ENCODE measurements at places on chromosomes 6 and 20. TPM values are rescaled to one million over a fixed set of nuclear protein-coding genes. Genes with fewer than 3 reads are reported as not detected.

- DNase-seq: no peak
These were observed 202.3 kb upstream of the RIN2 start for GRCh38 chr20:19555726-19556125.

DNA sequence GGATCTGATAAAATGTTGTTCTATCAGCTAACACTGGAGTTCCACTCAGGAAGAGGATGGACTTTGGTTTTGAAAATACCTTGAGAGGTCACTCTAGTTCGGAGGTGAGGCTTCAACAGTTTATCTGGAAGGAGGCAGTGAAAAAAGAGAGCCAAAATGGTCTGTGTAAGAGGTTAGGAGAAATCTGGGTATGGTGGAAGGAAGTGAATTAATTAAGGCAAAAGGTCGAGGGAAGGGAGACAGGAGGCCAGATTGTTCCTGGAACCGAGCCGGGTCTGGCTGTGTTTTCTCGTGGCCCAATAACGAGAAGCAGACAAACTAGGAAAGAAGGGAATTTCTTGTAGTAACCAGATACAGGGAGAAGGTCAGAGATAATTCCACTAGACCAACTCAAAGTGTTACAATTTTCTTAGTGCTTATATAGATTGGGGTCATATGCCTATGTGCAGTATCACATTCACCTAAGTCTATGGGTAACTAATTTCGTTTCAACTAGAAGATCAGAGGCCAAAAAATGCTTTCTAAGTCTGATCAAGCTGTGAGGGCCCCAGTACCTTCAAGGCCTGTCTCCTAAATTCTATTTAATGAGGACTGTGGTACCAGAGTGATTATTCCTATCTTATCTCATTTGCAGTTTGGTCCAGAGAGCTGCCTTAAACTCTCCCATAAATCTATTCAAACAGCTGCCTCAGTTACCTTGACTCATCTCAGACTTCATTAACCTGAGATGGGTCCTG, 96.0 kb upstream of the SNX9 start:
- no peak for DNase-seq

DNA sequence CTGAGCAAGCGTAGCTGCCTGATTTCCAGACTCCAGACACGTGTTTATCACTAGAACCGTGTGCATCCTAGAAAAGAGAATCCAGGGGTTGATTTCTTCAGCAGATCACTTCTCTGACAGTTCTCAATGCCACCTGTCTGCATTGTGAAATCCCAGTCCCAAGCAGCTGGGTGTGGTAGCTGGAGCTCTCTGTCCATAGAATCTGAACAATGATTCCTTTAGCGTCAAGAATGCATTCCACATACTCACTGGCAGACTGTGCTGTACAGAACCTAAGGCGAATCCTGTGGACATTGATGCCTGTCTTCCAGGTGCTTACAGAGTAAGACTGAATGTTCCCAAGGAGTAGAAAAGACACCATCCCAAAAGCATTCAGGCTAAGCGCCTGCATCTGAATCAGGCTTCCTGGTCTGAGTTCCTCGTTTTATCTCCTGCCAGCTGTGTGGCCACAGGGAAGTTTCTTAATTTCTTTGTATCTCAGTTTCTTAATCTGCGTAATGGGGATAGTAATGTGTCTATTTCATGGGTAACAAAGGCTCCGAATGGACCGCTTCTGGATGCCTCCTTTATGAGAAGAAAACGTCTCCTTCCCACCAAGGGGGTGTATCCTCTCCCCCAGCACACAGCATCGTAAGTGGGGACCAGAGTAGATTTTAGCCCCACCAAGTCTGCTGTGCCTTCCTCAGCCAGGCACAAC, 10.4 kb upstream of the TRAF3IP2 start:
- no peak for DNase-seq

- DNase-seq: no peak
These were observed 141.1 kb downstream of the SYNDIG1 start for GRCh38 chr20:24610341-24611115.

DNA sequence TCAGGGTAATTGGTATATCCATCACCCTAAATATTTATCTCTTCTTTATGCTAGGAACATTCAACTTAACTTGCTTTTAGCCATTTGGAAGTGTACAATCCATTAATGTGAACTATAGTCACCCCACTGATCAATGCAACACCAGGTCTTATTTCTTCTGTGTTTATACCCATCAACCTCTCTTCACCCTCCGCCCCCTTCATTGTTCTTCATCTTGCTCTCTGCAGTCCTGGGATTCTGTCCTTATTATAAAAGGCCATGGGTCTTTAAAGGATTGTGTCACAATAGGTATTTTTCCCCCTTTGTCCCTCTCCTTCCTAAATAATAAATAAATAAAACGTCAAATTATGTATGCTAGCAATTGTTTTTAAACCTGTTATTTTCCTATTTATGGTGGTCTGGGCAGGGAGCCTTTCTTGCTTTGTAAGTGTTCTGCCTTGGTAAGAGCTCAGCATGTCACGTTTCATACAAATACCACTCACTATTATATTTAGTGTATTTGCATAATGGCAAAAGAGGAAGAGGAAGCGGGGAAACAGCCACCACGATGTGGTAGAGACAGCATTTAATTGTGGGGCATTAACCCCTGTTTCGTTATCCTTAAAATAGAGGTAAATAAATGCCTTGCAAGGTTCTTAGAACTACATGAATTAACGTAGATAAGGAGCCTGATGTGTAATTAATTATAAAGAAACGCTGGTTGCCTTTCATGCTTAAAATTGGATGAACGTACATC, 1.9 kb downstream of the ABRACL start:
- no peak for DNase-seq

DNA sequence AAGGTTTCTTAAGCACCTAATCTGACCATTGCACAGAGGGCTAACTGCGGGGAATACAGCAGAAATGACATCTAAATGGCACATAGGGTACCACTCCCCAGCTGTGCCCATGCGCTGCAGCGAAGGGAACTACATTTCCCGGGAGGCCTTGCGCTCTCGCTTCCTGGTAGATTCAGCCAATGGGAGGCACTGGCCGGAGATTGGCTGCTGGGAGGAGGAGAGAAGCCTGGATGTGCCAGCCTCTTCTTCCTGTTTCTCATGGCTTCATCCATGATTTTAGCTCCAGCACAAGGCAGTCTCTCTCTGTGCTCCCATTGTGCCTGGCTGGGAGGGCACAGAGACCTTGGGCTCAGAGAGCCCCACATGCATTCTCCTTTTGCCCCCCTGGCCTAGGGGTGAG, 101.7 kb upstream of the FOXA2 start:
- no peak for DNase-seq

DNA sequence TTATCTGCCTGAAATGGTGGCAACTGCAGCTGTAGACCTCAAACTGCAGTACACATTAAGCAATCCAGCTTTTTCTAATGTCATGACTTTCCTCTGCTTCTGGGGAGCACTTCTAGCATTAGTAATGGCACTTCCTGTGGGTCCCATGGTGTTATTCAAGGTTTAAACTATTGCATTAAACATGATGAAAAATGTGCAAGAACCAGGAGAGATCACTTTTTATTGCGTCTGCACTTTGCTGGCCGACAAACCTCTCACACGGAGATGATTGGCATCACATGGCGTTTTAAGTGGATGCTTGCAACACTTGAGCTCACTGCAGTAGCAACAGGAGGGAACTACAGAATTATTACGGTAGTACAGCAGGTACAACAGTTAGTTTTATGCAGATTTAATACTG, 148.4 kb downstream of the HIVEP2 start:
- no peak for DNase-seq

GRCh38 chr6:120584111-120584760, 750.0 kb downstream of the TBC1D32 start:
- no peak for DNase-seq

- DNase-seq: no peak
These were observed 133.1 kb downstream of the ALDH8A1 start for GRCh38 chr6:134816780-134817179.

GRCh38 chr6:96659084-96659845, 96.3 kb downstream of the FHL5 start:
- no peak for DNase-seq

- no peak for DNase-seq
These were observed 689 bp upstream of the BLOC1S5 start for GRCh38 chr6:8064638-8065518.

DNA sequence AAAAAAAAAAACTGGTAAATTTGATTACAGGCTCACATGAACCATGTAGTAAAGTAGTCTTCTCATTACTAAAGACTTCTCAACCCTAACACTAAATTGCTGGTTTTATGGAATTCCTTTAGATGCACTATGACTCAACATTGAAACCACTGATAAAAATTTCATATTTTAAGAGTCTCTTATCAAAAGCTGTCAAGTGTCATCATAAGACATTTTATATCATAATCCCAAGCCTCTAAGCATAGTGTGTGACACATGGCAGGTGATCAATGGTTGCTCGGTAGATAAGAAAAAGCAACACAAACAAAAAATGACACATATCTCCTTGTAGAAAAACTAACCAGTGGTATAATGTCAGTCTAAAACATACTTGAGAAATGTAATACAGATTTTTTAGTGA, 258.4 kb downstream of the RNGTT start:
- DNase-seq: no peak

- no peak for DNase-seq
These were observed 118.2 kb upstream of the GJE1 start for GRCh38 chr6:142014515-142014914.

GRCh38 chr6:13787137-13787536, 27.2 kb downstream of the MCUR1 start:
- DNase-seq: no peak

- DNase-seq: no peak
These were observed 89.6 kb downstream of the TBC1D7 start for GRCh38 chr6:13238640-13239216.

GRCh38 chr6:102223942-102224341, 830.4 kb downstream of the GRIK2 start:
- no peak for DNase-seq

- no peak for DNase-seq
These were observed 443.1 kb upstream of the OPRM1 start for GRCh38 chr6:153595903-153596302.

The GSTA3 gene
- not detected for total RNA-seq

The C2 gene
- 15.4 TPM for total RNA-seq

The ADAM33 gene
- 29.4 TPM for total RNA-seq

The TAAR1 gene
- total RNA-seq: not detected

The COL9A1 gene
- total RNA-seq: not detected

The RAET1G gene
- not detected for total RNA-seq

The SPDEF gene
- 123 TPM for total RNA-seq

Measured in breast epithelium (tissue), 4 donors.